ENCODE measurements at places on chromosomes 5 and 9.
A peak's percentile ranks its signal among the peaks of the same experiment; 100 is the strongest.

DNA sequence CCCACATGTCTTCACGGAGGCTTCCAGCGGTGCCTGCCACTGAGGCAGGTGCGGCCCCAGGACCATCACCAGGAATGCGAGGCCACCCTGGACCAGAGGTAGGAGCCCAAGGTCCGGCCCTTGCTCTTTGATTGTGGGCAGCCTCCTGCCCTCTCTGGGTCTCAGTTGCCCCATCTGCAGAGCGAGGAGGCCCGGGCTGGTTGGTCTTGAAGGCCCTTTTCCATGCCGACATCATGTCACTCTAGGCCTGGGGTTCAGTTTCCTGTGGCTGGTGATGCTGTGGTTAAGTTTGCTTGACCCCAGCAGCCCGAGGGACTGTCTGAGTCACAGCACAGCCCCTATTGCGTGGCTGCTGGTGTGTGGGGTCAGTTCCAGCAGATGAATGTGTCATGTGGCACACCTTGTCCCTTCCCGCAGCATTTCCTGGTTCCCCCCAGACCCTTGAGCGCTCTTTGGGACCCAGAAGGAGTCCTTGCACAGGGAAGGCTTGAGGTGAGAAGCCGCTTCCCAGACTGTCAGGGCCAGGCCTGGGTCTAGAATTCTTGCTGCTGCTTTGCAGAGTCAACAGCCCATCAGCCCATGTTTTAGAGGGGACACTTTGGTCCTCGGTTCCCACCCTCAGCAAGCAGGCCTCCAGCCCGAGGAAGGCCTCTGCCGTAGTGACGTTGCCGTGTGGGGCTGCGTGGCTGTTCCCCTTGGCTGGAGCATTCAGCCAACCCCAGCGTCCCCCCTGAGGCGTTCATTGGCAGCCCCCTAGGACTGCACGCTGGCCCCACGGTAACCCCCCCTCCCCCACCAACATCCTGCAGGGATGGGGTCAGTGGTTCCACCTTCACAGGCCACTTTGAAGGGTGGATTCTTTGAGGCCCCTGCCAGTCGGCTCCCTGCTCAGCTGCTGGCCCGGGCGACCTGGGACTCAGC lies 31.0 kb upstream of the HMCN2 start:
- no peak for DNase-seq

DNA sequence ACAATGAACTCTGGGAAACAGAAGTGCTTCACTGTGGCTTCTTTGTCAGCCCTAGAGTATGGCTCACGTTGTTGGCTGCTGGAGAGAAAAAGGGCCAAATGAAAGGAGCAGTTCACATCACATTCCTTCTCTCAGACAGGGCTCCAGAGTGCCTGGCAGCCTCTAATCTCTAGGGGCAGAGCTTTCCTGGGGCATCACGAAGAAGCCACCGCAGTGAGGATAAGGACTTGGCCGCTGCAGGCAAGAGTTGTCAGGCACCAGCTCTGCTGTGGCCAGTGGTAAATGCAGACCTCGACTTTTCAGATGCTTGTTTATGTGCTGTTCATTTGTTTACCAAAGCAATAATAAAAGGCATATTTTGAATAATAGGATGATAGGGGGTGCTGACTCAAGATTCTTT lies 227.2 kb downstream of the ICE1 start:
- no peak for DNase-seq

DNA sequence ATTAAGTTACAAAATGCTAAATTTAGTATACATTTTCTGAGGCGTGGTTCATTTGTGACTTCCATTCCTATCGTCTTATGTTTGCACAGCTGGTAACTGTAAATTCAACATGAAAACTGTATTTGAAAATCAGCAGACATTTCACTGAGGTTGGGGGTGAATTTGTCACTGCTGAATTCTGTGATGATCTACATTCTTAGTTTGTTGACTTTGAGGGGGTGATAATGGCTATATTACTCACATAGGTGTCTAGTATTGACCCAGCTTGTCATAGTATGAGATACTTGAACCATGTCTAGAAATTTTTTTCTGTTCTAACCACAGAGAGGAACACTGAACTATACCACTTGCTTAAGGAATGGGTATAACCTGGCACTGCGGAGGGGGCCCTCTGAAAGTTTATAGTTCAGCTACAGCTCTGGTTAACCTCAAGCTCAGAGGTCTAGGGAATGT lies 313.3 kb downstream of the PIK3R1 start:
- no peak for DNase-seq

GRCh38 chr5:43680286-43680685 lies 77.3 kb downstream of the NNT start:
- no peak for DNase-seq

- peak; percentile 37 for DNase-seq
Observed at GRCh38 chr9:135515083-135515951, 5.9 kb upstream of the LCN1 start.

- DNase-seq, result no peak
Observed at GRCh38 chr9:35703906-35704672, 14.4 kb upstream of the TPM2 start.

GRCh38 chr5:7904170-7904569 lies 35.2 kb downstream of the MTRR start:
- DNase-seq, result no peak

DNA sequence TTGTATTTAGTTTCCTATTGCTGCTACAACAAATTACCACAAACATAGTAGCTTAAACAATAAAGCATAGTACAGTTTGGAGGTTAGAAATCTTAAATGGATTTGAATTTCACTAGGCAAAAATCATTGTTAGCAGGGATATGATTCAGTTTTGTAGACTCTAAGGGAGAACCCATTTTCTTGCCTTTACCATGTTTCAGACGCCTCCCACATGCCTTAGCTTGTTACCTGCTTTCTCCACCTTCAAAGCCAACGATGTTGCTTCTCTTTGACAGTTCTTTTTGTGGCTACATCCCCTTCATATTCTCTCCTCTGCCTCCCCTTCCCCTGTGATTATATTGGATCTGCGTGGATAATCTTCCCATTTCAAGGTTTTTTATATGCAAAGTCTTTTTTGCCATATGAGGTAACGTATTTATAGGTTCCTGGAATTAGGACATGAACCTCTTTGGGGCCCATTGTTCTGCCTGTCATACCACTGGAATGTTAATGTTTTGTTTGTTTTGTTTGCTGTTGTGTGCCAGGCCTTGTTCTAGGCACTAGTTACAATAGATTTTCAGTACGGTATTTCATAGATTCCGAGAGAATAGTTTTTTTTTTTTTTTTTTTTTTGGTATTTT lies 54.1 kb downstream of the UHRF2 start:
- DNase-seq, result no peak

DNA sequence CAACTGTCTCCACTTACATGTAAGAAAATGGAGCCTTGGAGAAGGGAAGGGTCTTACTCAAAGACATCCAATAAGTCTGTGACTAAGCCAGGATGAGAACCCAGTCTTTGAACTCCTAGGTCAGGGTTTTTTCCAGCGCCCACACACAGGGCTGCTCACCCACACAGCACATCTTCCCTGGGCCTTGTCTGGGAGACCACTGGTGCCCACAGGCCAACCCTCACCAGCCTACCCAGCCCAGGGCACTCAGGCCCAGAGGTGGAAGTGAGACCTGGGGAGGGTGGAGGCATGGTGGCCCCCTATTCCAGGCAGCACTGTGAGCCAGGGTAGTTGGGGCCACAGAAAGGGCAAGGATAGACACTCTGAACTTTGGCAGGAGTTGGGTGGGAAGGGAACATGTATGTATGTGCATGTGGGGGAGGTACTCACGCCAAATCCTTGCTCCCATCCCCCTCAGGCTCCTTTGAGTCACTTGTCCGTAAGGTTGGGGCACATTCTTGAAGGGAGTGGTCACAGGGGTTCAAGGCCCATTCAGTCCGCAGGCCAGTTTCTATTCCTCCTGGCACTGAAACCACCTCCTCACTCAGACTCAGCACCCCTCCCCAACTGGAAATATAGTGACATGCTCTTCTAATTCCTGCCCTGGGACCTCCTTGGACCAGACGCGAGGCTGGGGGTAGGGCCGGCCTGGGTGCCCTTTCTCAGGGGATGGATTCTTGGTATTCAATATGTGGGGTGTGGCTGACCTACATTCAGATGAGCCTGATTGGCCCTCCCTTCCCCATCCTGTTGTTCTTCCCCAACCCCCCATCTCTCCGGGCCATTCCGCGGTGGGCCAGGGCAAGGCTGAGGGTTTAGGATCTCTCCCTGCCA lies 2.9 kb upstream of the SLC4A9 start:
- no peak for DNase-seq

GRCh38 chr9:120741701-120742100 lies 27.4 kb upstream of the MEGF9 start:
- DNase-seq, result no peak

GRCh38 chr9:18569941-18570630 lies 96.1 kb downstream of the ADAMTSL1 start:
- DNase-seq, result no peak

DNA sequence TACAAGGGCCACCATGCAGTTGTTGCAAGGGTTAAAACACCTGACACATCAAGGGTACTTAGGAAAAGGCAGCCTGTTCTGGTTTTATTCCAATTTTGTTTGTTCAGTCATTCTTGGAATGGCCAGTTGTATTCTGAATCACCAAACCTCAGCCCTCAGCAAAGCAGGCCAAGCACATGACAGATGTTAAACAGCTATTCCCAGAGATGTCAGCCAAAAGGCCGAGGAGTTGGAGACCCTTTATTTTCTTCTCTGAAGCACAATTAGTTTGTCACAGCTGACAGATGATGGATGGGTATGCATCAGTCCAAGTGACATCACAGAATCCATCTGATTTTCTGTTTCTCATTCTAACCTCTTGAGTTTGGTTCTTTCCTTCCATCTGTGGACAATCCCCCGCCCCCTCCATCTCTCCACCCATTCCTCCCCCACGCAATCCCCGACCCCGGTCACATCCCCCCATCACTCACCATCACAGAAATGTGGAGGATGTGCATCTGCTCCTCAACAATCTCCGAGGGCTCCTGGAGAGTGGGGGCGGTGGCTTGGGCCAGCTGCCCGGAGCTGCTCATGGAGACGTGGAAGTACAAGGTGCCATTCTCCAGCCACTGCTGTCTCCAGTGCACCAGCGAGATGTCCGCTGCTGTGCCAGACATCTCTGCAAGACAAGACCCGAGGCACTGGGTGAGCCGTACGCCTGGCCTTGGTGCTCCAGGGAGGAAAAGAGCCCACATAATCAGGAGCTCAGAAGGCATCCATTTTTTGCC lies 123.8 kb downstream of the ASTN2 start:
- no peak for DNase-seq

DNA sequence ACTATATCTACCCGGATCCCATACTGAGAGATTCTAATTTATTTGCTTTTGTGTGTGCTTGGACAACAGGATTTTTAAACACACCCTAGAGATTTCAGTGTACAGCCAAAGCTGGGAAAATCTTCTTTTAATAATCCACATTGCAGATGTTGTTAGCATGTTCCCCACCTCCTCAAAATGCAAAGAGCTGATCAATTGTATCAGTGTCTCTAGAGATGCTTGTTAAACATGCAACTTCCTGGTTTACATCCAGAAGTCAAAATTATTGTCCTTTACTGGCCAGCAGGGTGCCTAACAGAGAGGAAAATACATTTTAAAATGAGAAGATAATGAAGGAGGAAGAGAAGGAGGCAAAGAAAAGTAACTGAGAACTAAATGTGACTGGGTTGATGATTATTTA lies 793.3 kb downstream of the SEMA5A start:
- no peak for DNase-seq

- DNase-seq, result peak; percentile 55
Observed at GRCh38 chr9:125948887-125949596, 201.9 kb downstream of the PBX3 start.

- no peak for DNase-seq
Observed at GRCh38 chr5:73682176-73682575, 56.2 kb downstream of the ARHGEF28 start.

- no peak for DNase-seq
Observed at GRCh38 chr5:61207884-61208283, 45.6 kb upstream of the SMIM15 start.

DNA sequence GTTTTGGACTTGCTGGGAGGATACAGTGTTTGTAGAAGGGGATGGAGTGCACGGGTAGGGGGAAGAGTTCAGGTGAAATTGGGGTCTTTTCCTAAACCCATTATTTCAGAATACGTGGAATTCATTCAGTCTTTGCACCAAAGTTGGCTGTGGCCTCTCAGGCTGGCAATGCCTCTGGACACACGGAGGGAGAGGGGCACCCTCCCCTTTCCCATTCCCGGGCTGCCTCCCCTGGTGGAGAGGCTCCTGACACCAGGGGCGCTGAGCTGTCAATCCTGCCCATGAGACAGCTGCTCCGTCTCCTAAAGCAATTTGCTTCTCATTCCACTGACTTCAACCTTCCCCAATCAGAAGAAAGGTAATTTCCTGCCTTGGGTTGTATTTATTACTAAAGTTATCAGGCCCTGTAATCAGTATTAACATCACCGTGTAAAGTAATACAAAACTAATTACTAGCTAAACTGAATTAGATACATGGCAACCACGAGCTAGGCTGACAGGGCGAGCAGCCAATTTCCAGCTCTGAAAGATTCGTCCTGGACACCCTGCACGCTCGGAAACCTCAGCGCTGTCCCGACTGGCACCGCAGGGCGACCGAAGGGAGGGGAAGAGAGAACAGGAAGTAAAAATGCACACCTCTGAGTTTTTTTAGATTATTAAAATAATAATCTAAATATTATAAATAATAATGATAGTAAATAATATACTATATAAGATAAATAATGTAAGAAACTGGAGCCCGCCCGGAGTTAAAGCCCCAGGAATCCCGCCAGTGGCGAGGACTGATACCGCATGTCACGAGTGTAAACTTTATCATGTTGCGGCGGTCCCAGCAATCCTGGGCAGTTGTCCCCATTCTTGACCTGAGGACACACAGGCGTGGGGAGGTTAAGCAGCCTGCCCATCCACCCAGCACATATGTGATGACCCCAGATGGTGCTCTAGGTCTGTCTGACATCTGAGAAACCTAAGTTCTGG lies 6.9 kb upstream of the OLFM1 start:
- DNase-seq, result peak; percentile 8

- no peak for DNase-seq
Observed at GRCh38 chr5:140321796-140322195, 18.9 kb upstream of the PFDN1 start.

DNA sequence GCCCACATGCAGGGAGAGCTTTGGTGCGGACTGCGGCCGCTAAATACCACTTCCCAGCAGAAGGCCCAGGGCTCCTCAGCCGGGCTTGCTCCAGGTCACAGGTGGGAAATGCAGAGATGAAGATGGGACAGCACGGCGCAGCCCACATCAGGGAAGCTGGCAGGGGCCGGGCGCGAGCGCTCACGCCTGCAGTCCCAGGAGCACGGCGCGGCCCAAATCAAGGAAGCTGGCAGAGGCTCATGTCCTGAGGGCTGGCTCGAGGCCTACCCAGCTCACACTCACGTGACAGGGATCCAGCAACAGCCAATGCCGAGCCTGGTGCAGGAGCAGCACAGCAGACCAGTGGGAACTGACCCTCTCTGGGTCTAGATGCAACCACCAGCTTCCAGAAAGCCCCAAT lies 16.3 kb downstream of the LPCAT1 start:
- DNase-seq, result peak; percentile 26

DNA sequence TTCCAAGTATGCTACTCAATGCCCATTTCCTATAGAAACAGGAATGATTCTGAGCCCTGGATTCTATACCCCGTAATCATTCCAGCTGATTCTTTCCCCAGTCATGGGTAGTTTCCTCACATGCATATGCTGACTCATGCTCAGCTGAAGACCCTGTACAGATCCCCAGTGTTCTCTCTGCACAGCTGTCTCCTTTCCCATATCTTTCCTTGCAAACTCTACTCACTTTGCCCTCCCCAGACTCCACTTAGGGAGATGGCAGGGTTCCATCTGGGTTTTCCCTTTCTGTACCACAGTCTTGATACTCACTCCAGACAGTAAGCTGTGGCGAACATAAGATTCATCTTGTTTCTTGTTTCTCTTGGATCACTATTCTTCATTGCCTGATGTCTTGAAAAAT lies 357.6 kb downstream of the RAB3C start:
- no peak for DNase-seq

All from Peyer's patch (tissue), 4 donors.